ENCODE measurements at places on chromosomes 5 and 9.

GRCh38 chr5:125440905-125441304 lies 694.5 kb upstream of the ZNF608 start:
- no peak for DNase-seq

DNA sequence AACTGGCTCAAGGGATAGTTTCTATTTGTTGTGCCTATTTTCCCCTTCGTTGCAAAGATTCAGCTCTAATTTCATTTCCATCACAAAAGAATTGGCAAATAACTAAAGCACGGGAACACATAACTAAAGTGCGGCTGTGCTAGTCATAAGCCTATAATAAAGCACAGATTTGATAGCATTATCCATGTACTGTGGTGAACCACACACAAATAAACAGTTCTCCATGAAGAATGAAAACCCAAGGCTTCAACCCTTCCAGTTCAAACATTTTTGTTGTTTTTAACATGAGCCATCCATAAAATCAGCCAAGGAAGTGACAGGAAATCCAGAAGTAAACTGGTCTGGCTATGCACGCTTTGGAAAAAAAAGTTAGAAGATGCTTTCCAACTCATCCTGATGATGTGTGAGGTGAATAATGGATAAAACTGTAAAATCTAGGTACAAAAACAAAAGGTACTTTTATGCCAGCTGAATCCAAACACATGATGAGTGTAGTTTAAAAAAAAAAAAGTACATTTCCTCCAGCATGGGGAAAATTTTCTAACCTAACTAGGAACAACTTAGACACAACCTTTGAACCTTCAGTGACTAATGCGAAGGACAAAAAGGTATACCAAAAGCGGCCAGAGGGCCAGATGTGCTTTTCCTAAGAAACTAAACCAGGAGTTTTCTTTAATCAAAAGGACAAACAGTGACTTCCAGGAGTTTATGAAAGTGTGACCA lies 10.2 kb downstream of the ZNF608 start:
- DNase-seq, result peak; percentile 77

DNA sequence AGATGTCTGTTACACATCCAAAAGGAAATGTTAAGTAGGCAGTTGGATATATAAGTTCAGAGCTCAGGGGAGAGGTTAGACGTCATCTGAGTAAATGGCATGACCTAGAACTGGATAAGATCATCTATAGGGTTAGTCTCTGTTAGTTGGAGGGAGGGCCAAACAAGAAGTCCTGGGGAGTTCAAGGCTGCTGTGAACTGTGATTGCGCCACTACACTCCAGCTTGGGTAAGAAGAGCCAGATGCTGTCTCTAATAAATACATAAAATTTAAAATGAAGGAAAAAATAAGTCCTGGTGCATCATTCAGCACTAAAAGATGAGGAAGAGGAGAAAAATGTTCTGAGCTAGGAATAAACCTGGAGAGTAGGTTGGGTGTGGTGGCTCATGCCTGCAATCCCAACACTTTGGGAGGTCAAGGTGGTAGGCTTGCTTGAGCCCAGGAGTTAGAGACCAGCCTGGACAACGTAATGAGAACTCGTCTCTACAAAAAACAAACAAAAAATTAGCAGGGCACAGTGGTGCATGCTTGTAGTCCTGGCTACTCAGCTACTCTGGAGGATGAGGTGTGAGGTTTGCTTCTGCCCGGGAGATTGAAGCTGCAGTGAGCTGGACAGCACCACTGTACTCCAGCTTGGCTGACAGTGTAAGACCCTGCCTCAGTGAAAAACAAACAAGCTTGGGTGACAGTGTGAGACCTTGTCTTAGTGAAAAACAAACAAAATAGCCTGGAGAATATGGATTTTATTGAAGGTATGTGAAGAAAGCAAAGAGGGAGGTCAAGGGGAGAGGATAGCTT lies 123.6 kb downstream of the ACTBL2 start:
- no peak for DNase-seq

DNA sequence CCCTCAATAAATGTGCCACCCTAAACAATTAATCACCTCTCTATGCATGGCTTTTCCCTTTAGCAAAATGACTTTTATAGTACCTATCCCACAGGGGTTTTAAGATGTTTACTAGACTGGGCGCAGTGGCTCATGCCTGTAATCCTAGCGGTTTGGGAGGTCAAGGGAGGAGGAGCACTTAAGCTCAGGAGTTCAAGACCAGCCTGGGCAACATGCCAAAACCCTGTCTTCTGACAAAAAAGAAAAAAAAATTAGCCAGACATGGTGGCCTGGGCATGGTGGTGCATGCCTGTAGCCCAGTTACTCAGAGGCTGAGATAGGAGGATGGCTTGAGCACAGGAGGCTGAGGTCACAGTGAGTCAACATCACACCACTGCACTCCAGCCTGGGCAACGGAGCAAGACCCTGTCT lies 13.5 kb downstream of the SH3TC2 start:
- DNase-seq, result peak; percentile 53

GRCh38 chr9:107530679-107531078 lies 41.1 kb upstream of the KLF4 start:
- no peak for DNase-seq

- DNase-seq, result peak; percentile 65
Measured at GRCh38 chr9:137294091-137294680, 7.9 kb downstream of the NRARP start.

DNA sequence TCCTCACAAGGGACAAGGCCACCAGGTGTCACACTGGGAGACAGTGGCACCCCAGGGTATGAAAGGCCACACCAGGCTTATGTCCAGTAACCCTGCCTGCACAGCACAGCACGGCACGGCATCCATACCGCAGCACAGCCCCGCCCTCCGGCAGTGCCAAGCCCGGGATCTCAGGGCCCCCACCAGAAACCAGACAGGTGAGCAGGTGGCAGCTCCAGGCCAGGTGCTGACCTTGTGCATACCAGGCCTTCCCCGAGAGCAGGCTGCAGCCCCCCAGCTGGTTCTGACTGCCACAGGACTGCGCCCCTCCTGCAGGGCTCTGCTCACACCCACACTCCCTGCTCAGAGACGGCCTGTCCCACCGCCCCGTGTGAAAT lies 56.5 kb downstream of the ADAMTS2 start:
- DNase-seq, result no peak

DNA sequence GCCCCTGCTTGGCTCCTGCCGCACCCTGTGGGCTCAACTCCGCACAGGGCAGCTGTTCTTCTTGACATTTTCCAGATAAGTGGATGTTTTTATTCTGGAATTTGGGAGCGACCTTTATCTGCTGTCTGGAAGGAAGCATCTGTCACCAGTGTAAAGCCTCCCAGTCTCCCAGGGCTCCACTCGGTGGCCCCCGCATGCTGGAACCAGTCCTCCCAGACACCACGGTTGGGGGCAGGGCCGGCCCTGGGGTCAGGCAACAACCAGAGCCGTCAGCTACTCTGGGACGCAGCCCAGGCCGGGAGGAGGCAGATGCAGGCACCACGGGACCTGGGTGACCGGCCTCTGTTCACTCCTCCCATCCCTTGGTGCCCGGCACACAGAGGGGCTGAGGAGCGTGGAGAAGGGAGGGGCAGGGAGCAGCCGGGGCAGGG lies 92.8 kb upstream of the ADAMTS2 start:
- DNase-seq, result no peak

DNA sequence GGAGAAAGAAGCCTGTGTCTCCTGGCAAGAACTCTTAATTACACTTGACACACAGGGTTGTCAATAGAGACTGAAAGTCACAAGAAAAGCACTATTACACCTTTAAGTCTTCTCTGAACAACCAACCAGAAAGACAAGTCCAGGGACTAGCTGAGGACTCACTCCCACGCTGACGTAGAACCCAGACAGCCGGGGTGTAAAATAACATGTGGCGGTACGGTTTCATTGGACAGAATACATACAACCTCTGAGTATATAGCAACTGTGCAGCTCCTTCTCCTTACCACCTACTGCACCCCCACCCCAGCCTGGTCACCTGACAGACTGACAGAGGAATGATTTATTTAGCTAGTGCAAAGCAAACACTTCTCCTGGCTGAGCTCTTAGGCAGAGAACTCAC lies 103.4 kb upstream of the RASEF start:
- DNase-seq, result no peak

GRCh38 chr5:99034336-99034735 lies 105.5 kb upstream of the CHD1 start:
- DNase-seq, result peak; percentile 22

- no peak for DNase-seq
Measured at GRCh38 chr9:136363949-136364748, 605 bp upstream of the DNLZ start.

DNA sequence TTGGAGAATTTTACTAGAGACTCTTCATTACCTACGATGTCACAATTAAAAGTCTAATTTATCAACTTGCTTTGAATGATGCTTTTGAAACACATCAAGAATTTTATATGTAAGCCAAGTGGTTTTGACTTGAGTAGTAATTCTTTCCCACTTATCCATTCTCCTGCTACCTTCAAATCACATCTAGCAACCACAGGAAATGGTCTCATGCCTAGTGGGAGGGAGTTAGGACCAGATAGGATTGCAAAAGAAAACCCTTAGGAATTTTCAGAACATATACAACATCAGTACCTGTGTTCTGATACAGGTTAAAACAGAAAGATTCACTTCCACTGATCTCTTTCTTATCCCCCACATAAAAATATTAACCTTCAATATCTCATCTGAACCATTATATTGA lies 260.4 kb downstream of the CWC27 start:
- DNase-seq, result no peak

DNA sequence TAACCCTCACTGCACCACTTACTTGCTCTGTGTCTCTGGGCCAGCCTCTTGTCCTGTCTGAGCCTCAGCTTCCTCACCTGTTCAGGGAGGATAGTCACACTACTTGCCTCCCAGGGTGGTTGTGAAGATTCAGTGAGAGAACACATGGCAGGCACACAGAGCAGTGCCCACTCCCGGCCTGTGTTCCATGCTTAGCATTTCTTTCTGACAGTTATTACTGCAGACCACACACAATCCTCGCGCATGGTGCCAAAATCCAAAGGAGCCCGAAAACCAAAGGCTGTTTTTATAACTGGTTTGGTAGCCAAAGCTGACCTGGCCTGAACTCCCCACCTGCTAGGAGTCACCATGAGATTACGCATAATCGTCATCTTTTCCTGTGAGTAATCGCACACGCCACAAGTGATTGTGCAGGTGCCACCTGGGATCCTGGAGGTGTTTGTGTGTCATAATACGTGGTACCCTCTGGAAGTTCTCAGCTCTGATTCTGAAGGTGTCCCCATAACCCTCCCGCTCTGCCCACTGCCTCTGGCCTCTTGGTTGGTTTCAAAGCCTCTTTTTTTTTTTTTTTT lies 84.6 kb upstream of the FBXW11 start:
- no peak for DNase-seq

DNA sequence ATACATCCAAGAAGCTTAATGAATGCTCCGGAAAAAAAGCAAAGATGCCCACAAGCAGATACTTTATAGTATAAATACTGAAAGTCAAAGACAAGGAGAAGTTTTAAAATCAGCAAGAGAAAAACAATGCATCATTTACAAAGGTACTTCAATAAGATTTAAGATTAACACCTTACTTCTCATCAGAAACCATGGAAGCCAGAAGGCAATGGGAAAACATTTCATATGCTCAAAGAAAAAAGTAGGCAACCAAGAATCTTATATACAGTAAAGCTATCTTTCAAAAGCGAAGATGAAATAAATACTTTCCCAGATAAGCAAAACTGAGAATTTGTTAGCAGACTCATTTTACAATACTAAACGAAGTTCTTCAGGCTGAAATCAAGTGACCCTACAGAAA lies 51.1 kb downstream of the ABHD17B start:
- DNase-seq, result no peak

GRCh38 chr5:1963941-1964451 lies 81.3 kb upstream of the IRX4 start:
- DNase-seq, result no peak

DNA sequence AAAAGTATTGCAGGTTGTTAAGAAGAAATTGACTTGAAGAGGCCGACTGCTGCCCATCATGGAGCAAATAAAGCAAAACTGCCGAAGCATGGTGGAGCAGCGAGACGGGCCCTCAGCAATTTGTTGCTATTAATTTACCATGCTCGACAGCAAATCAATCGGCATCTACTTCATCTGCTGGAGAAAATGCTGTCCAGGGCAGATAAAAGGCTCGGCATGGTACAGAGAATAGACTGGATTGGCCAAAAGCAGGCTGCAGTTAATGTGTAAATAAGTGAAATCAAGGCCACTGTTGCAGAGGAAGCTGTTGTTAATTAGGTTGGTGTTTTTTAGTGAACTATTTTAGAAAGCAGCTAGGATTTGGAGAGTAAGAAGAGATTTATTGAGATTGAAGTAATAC lies 8.3 kb downstream of the TLE4 start:
- DNase-seq, result no peak

GRCh38 chr9:120477534-120478001 lies 102.4 kb downstream of the CDK5RAP2 start:
- peak; percentile 73 for DNase-seq

DNA sequence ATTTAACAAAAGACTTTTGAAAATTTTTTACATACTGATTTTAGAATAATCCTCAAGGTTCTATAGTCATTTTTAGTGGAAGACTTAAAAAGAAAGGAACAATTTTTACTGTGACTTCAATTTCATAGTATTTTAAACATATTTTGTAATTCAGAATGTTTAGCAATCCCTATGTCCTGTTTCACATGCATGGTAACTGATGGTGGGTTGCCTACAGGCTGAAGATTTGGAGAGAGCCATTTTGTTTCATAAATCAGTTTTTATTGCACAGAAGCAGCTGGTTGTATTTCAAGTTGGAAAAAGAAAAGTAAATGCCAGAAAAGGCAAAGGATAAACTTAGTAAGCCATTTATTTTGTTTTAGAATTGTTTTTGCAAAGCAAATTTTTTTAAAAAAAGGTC lies 24.0 kb downstream of the STARD4 start:
- DNase-seq, result no peak

GRCh38 chr5:146068977-146069779 lies 36.2 kb downstream of the PLAC8L1 start:
- DNase-seq, result no peak

GRCh38 chr9:38251036-38251860 lies 141.3 kb upstream of the ALDH1B1 start:
- DNase-seq, result no peak

GRCh38 chr9:7454624-7455023 lies 345.0 kb downstream of the DMAC1 start:
- no peak for DNase-seq

GRCh38 chr9:110191615-110192014 lies 16.3 kb downstream of the C9orf152 start:
- DNase-seq, result no peak

DNA sequence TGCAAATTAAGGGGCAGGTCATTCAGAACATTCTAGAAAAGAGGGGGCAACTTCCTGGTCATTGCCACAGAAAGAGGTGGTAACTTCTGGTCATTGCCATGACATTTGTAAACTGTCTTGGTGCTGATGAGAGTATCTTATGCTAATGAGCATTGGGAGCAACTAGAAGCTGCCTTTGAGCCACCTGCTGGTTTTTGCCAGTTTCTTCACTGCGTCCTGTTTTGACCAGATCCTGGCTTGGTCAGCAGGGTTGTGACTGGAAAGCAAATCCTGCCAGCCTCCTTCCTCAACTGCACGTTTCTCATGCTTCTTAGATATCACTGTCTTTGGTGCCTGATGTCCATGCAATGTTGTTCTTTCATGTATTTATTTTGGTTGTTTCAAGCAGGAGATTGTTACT lies 53.2 kb upstream of the SPATA31C2 start:
- DNase-seq, result no peak

GRCh38 chr9:16542290-16542689 lies 328.2 kb downstream of the BNC2 start:
- DNase-seq, result no peak
